Activated CD8-positive, alpha-beta memory T cell treated with anti-CD3 and anti-CD28 coated beads for 1 hour (primary cell): ENCODE measurements at places on chromosomes 7 and 10.

- DNase-seq: no peak
Observed at GRCh38 chr7:104791080-104791479, 222.9 kb upstream of the KMT2E start.

- no peak for DNase-seq
Observed at GRCh38 chr10:101859530-101859929, 15.9 kb upstream of the KCNIP2 start.

DNA sequence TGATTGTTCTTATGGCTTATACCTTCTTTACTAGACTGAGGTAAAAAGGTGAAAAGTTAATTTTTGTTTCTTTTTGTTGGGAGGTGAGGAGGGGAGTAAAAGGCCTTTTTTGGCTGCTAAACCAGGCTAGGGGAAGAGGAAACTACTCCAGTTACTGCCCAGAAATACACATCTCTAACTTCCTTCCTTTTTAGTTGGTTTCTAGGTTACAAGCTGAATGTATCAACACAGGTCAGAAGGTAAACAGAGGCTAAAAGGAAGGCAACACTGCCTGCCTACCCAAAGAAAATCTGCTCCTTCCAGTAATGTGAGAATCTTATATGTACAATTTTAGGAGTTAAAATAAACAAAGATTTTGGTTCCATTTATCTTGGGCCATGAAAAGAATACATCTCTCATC lies 140.4 kb downstream of the NRBF2 start:
- DNase-seq: no peak

- no peak for DNase-seq
Observed at GRCh38 chr7:94382132-94382531, 12.6 kb upstream of the COL1A2 start.

- no peak for DNase-seq
Observed at GRCh38 chr7:49172639-49173038, 248.3 kb downstream of the CDC14C start.

GRCh38 chr7:26145238-26145637 lies 6.8 kb upstream of the NFE2L3 start:
- DNase-seq: no peak
